ENCODE measurements at places on chromosomes 13 and 19.
A peak's percentile ranks its signal among the peaks of the same experiment; 100 is the strongest.

GRCh38 chr13:80516818-80517348 is 176.0 kb upstream of the SPRY2 start:
- no peak for DNase-seq

- peak; percentile 78 for DNase-seq
Observed at GRCh38 chr19:45097776-45098520, 5.0 kb downstream of the PPP1R37 start.

GRCh38 chr19:48812094-48812929 is 1.5 kb upstream of the BCAT2 start:
- peak; percentile 96 for DNase-seq

GRCh38 chr13:33260168-33261098 is 25.1 kb downstream of the STARD13 start:
- DNase-seq, result no peak

GRCh38 chr13:112959701-112960542 is 9.1 kb upstream of the MCF2L start:
- no peak for DNase-seq

- no peak for DNase-seq
Observed at GRCh38 chr13:24625331-24625731, 54.9 kb upstream of the ATP12A start.

GRCh38 chr13:38444904-38445303 is 95.3 kb downstream of the UFM1 start:
- no peak for DNase-seq

GRCh38 chr19:3459089-3459881 is 21.0 kb downstream of the SMIM24 start:
- no peak for DNase-seq

GRCh38 chr13:45811891-45812694 is 39.5 kb downstream of the SIAH3 start:
- no peak for DNase-seq

GRCh38 chr13:50631041-50631440 is 212.5 kb downstream of the DLEU7 start:
- DNase-seq, result no peak

GRCh38 chr19:43430976-43431375 is 16.3 kb downstream of the TEX101 start:
- no peak for DNase-seq

GRCh38 chr19:21604351-21604926 is 99.0 kb downstream of the ZNF429 start:
- peak; percentile 34 for DNase-seq

DNA sequence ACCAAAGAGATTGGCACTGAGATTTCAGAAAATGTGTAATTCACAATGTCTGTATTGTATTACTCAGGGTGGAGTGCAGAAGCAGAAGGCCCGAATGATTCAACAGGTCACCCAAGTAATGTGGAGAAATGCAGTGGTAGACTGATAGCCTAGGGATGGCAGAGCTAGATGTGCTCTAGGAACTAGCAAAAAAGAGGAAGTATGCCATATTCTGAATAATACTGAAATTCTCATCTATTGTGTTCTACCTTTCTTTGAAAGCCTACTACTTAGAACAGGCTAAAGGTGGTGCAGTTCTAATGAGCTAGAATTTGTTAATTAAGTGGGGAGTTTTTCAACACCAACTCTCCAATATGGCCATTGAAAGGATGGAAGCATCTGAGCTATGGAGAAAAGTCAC is 1449.8 kb upstream of the MIR17HG start:
- DNase-seq, result no peak

GRCh38 chr13:28579322-28579721 is 79.6 kb upstream of the POMP start:
- peak; percentile 18 for DNase-seq

GRCh38 chr19:3556423-3556977 is 886 bp downstream of the MFSD12 start:
- no peak for DNase-seq

GRCh38 chr13:43744261-43745031 is 42.3 kb downstream of the ENOX1 start:
- no peak for DNase-seq

DNA sequence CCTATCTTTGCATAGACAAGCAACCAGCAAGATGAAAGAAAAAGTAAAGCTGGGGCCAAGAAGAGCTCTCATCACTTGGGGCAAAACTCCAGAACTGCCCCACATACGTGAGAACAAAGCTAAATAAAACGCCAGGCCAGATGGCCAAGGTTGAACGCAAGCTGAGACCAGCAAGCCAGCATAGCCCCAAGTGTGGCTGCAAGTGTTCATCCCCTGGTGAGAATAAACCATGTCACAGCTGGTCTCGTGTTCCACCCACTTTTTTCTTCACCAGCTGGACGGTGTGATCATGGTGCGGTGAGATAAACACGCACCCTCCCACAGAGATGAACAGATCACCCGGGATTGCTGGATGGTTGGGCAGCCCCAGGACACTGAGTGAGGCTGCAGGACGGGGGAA is 109.6 kb upstream of the CACNA1A start:
- DNase-seq, result no peak

DNA sequence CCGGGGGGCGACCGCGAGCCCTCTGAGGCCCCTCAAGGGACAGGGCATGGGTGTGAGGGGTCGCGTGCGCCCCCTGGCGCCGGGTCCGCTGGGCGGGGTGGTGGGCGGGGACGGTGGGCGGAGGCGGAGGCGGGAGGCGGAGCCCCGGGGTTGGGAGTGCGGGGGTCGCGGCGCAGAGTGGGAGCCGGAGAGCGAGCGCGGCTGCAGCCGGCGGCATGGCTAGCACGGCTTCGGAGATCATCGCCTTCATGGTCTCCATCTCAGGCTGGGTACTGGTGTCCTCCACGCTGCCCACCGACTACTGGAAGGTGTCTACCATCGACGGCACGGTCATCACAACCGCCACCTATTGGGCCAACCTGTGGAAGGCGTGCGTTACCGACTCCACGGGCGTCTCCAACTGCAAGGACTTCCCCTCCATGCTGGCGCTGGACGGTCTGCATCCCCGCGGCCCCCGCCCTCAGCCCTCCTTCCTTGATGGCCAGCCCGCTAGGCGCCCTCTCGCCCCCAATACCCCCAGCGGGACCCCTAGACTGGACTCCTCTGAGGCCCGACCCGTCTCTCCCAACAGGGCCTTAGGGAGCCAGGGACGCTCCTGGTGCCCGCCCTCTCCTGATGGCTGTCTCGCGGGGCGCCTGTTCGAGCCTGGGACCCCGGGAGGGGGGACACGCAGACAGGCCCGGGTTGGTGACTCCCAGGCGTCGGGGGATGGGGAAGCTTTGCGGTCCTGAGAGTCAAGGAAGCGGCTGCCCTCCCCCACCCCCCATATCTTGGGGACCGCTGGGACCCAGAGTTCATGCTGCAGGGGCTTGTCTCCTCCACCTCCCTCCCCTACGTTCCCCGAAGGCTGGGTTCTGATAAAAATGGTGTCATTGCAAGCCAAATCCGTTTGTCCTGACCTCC is at the start of gene CLDN10:
Gene CLDN10, plus strand, starts transcription at position 182 of the 903 bp plus-strand sequence. Its CDS starts 34 bp downstream, at position 216.
- peak; percentile 79 for DNase-seq

DNA sequence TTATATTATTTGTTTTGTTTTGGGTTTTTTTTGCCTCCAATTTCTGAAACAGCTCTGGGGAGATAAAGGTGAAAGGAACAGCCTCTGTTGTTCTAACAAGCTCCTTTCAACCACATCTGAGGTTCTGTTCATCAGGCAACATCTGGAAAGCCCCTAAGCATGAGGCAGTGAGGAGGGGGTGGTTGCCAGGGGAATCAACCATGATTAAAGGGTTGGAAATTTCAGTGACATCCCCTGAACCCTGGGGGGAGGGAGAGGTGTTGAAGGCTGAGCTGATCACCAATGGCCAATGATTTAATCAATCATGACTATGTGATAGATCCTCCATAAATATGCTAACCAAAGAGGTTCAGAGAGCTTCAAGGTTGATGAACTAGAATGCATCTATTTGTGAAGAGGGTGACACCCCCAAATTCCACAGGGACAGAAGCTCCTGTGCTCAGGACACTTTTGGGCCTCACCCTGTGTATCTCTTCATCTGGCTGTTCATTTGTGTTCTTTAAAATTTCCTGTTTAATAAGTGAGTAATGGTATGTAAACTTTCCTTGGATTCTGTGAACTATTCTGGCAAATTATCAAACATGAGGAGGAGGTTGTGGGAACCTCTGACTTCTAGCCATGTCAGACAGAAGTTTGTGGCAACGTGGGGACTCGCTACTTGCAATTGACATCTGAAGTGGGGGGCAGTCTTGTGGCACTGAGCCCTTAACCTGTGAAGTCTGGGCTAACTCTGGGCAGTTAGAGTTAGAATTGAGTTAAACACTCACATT is 221.3 kb downstream of the NHLRC3 start:
- DNase-seq, result no peak

DNA sequence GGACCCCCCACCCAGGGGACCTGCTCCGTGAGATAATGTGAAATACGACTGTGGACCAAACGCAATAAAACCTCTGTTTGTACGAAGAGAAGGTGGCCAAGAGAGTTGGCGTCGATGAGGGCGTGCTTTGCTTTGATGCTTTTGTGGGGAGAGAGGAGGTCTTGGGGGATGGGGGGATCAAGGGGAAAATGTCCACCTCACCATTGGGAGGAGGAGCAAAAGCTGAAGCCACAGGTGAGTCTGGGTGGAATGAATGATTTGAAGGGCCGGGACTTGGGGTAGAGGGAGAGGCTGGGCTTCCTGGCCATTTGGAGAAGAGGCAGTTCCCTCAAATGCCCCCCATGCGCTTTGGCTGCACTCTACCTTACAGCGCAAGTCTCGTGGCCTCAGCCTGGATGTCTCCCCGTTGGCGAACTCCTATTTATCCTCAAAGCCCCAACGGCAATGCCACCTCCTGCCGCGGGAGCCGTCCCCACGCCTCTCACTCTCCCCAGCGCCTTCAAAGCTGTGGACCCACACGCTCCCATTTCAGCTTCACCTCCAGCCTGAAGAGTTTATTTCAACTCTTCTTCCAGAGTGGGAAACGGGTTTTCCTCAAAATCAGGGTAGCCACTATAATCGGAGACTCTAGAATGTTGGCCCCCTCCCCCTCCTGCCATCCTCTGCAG is 795 bp upstream of the ABCA7 start:
- peak; percentile 24 for DNase-seq

- DNase-seq, result peak; percentile 93
Observed at GRCh38 chr19:41223431-41224234, 4.6 kb downstream of the AXL start.

GRCh38 chr13:112056284-112056727 is 10.6 kb upstream of the SOX1 start:
- DNase-seq, result no peak

DNA sequence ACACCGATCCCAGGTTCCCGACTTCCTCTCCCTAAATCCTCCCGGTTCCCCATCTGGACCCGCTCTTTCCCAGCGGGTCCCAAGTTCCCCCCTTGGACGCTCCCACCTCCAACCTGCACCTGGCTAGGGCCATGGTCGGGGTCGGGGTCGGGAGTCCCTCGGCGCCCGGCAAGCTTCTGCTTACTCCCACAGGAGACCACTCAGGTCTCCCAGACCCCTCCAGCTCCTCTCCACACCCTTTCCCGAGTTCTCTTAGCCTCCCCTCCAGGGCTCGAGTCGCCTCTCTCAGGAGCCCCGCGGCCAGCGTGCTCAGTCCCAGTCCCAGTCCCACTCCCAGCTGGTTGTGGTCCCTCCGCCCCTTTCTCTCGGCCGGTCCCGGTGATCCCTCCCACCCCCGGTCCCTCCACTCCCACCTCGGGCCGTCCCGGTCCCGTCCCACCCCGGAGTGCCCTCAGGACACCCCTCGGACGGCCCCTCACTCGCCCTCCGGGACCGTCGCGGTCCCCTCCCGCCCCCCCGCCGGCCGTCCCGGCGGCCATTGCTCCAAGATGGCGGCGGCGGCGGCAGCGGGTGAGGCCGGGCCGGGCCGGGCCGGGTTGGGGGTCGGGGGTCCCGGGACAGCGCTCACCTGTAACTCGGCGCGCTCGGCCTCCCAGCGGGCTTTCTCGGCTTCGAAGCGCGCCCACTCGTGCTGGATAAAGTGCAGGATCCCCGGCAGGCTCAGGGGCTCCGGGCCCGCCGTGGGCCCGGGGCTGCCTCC is at the start of gene FKRP:
Gene FKRP, plus strand, starts transcription at position 537 of the 760 bp plus-strand sequence. CDS start 9,394 bp downstream, outside the sequence.
- no peak for DNase-seq

GRCh38 chr19:38496603-38497487 is 63.4 kb downstream of the RYR1 start:
- peak; percentile 27 for DNase-seq

DNA sequence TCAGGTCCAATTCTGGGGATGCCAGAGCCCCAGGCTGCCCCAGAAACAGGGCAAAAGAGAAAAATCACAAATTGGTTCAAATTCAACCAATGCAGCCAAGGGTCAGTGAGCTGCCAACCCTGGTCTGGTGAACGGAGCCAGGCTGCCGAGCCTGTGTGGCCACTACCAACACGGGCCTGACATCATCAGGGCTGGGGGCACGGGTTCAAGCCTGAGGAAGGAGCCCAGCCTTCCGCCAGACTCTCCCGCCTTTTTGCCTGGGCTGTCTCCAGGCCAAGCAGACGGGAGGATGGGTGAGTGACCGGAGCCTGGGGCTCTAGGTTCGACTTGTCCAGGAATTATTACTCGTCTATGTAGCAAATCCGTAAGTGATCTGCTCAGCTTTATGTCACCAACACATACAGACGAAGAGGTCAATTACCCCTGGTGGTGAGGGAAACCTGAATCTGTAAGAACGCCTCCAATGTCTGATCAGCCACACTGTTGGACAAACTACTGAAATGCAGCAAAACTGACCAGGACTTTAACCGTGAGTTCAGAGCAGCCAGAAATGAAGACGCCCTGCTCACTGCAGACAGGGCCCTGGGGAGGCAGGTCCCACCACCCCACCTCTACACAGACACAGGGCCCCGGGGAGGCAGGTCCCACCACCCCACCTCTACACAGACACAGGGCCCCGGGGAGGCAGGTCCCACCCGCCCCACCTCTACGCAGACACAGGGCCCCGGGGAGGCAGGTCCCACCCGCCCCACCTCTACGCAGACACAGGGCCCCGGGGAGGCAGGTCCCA is 31.8 kb downstream of the RAB20 start:
- DNase-seq, result peak; percentile 34

DNA sequence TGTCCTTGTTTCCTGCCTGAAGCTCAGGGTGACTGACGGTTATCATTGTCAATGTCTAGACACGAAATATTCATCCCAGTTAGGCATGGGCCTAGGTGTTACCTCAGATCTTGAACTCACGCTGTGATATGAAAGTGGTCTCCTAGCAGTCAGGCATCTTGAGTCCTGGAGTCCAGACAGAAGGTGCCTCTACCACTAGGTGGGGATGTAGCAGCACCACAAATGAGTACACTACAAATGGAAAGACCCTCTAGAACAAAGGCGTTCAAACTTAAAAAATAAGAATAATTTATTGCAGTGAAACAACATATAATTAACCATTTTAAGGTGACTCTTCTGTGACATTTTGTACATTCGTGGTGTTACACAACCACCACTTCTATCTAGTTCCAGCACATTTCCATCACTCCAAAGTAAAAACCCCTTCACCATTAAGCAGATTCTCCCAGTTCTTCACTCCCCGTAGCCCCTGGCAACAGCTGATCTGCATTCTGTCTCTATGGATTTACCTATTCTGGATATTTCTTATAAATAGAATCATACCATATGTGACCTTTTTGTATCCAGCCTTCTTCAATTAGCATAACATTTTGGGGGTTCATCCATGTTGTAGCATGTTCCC is 11.9 kb upstream of the FRY start:
- DNase-seq, result peak; percentile 45

DNA sequence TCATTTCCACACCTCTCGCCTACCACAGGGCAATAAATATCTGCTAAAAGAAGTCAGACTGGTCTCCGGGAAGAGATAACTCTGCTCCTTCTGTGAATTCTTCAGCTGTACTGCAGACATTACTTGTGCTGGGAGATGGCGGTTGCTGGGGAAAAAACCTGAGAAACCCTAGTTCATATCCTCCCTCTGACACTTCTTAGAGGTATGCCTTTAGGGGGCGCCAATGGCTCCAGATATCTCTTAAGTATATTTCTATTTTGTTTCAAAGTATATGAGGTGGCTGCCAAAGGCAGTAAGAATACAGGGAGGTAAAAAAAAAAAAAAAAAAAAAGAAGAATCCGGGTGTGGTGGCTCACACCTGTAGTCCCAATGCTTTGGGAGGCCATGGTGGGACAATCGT is 175.2 kb downstream of the PAN3 start:
- DNase-seq, result peak; percentile 27

Measured in ELF-1 (cell line).